ENCODE measurements at places on chromosomes 2 and 18.

DNA sequence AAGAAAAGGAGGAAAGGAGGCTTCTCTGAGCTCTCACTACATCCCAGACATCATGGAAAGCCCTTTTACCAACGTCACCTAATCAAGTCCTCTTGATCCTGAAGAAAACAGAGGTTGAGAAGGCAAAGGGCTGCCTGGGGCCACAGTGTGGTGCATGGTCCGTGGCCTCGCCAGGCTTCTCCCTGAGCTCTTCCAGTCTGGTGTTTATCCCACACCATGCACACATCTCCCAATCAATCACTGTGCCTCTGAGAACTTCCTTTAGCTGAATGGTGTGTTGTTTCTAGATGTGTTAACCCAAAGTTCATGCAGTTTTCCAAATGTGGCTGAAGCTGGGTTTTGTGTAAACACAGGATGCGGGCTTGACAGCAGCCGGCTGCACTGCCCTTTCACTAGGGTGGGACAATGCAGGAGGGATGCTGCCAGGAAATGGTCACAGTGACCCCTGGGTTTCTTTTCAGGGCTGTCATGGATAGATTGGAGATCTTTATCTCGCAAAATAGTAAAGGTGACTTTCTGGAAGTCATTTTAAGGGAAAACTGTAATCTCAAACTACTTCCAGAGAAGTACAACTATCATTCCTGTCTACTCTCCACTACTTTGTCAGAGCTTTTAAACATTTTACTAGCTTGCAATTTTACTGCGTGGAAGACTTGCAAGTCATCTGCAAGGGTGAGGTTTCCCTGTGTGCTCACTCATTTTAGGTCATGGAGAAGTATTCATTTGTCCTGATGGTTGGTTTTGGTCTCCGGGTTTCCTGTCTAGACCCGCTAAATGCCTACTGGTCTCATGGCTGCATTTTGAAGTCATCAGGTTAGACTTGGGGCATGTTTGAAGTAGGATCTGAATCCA, 54.6 kb downstream of the IL1R2 start:
- DNase-seq, result no peak

DNA sequence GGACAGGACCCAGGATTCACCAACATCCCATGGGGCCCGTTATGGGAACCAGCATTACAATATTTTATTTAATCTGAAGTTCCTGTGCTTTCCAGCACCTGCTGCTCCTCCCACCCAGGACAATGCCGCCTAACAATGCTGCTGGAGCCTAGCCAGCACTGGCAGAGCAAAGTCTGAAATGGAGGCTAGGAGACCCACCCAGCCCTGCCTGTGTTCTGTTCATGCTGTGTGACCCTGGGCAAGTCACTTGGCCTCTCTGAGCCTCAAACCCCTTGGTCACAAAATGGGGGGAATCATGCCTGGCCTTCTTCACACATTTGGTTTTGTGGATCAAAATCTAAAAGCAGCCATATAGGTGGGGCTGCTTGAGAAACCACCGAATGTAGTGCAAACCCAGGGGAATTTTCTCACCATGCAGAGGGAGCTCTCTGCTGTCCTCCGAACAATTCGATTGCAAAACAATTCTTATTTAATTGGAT, 38.5 kb upstream of the ODC1 start:
- DNase-seq, result no peak

GRCh38 chr2:158973116-158973956, 4.9 kb downstream of the TANC1 start:
- no peak for DNase-seq

DNA sequence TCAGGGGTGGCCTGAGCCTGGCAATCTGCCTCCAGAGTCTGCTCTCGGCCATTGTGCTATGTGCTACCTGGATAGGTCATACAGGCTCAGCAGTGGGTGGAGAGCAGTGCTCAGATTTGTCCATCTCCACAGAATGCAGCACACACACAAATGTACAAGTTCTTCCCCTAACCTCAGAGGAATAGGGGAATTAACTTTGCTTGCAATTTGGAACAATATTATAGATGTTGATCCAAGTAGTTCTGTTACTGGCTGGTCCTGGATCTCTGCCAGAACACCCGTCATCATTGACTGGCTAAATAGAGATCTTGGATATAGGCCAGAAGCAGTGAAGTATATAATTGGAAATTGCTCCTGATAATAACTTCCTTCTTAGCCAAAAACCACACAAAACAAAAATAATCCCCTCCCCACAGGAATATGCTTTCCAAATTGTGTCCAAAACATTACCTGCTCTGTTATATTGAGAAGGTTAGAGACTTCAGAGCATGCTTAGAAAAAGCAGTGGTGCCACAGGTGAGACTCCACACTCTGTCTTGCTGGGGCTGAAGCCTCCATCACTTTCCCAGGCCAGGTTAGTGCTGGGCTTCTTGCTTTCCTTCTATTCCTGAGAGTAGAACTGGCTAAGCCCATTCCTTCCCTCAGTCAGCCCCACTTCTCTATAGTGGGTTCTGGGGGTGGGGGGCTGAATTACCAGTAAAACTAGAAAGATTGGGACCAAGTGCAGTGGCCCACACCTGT, 38.8 kb downstream of the NCAPH start:
- DNase-seq, result peak; percentile 75

DNA sequence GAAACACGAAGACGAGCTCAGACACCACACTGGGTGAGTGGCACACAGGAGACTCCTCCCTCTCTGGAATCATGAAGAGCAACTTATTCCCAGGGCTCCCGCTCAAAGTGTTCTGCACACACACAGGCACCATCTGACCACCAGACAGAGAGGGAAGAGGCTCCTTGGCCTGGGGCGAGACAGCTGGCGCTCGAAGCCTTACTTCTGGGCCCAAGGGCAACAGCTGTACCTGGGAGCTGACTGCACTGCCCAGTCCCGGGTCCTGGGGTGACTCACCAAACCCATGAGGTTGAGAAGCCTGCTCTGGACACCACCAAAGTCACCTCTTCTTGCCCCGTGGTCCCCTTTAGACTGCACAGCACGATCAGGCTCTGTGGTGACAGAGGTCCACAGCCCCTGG, 42.4 kb downstream of the ADCY3 start:
- no peak for DNase-seq

DNA sequence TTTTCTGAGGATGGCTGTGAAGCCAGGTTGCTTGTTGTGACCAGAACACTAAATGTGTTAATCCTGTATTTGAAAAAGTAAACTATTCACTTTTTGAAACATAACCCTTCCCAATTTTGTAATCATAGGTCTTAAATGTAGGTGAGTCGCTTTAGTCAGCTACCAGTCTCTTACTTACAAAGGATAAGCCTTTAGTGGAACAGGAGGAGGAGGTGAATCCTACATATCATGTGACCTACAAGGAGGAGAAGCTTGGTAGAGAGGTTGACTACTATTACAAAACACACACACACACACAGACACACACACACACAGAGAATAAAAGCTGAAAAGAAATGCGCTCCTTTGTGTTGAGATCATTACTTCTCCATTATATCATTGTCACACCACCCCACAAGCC, 59.9 kb upstream of the SPAG16 start:
- DNase-seq, result no peak

DNA sequence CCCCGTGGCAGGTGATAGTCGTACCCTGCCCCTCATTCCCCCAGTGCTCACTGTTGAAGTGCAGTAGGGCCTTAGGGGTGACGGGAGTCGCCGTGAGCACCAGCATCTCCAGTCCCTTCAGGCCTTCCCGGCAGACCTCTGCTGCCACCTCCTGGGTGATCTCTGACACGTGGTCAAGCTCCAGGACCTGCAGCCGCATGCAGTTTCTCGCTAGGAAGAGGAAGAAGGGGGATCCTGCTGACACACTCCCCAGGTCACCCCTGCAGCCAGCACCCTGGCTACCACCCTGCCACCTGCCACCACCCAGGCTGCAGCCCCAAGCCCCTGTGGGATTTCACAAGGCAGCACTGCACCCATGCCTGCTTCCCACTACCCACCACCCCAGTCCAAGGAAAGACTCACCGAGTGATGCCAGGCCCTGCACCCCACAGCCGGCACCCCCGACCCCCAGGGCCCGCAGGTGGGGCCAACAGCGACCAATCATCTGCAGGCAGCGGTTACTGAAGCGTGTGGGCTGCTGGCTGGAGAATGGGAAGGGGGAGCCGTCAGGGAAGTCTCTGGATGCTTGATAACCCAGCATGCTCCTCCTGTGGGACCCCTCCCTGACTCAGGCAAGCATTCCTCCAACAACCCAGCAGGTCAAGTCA, 23.8 kb downstream of the FBXO41 start:
- peak; percentile 73 for DNase-seq

GRCh38 chr2:7745369-7745768, 828.2 kb downstream of the RNF144A start:
- no peak for DNase-seq

DNA sequence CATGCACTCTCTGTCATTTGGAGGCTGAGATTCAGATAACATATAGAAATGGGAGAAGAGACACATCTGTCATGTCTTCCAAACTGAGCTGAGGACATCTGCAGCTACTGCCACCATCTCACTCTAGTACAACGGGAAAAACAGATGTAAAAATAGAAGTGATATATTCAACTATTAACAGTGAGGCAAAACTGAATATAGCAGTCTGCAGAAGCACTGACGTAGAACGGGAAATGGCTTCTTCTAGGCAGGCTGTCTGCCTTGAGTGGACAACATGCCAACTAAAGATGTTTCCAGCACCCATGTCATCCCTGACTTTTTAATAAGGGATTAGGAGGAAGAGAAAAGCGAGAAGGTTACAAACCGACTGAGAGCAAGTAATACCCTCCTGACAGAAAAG, 51.6 kb downstream of the MRPL33 start:
- no peak for DNase-seq

DNA sequence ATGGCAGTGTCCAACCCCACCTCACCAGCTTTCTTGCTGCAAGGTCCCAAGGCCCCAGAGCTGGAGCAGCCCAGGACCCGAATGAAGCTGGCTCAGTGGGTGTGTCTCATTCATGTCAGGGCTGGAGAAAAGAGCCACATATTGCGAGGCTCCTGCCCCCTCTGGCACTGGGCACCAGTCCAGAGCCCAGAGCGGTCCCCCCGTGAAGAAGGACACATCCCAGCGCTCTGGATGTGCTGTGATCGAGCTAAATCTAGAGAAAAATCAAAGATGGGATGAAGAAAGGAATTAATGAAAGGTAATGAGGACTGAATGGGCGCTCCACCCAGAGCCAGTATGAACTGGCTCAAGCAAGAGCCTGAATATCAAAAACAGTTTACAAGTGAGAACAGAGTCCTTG, 13.3 kb upstream of the MPV17 start:
- DNase-seq, result no peak
